Fibroblast of lung (primary cell): ENCODE measurements at places on chromosomes 3 and 15. TPM values are rescaled to one million over a fixed set of nuclear protein-coding genes. Genes with fewer than 3 reads are reported as not detected.

SYNPR gene
- not detected in 2 replicates for polyA plus RNA-seq

WDR72 gene
- not detected in 2 replicates for polyA plus RNA-seq

SHC4 gene
- polyA plus RNA-seq, result 0.75 and 0.94 TPM in 2 replicates

PPP1R14D gene
- polyA plus RNA-seq, result not detected in 2 replicates

CYP1A2 gene
- polyA plus RNA-seq, result not detected in 2 replicates

PEAK1 gene
- 42.5 and 61.0 TPM in 2 replicates for polyA plus RNA-seq

LMOD3 gene
- polyA plus RNA-seq, result 0.20 TPM in 2 replicates

CILP gene
- polyA plus RNA-seq, result 0.06 and 0.17 TPM in 2 replicates

SQOR gene
- polyA plus RNA-seq, result 55.4 and 81.5 TPM in 2 replicates

MME gene
- 89.3 and 137 TPM in 2 replicates for polyA plus RNA-seq

ZNF660 gene
- 0.44 and 0.92 TPM in 2 replicates for polyA plus RNA-seq

P4HTM gene
- 16.0 and 16.2 TPM in 2 replicates for polyA plus RNA-seq
